Frontal cortex (tissue), 4 donors: ENCODE measurements at places on chromosomes 5 and 9.

DNA sequence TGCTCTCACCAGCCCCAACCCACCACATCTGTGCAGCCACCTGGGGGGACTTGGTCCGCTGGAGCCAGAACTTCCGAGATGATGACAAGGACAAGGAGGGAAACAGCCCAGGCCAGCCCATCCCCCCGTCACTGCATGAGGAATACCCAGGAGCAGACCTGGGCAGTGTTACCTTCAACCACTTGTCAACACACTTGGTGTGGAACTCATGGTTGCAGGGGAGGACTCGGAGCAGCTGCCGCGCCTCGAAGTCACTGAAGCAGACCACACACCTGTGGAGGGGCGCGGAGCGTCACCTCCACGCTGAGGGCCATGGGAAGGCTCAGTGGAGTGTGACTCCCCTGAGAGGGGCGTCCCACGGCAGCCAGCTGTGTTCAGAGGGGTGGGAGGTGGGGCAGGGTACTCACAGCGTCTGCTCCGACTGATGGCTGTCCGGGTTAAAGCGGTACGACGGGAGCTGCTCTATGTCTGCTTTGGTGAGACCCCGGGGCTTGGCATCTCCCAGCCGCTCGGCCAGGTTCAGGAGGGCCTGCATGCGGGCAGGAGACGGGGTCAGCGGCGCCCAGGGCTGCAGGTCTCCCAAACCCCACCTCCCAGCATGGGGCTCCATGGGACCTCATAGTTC, 8.0 kb downstream of the RNF44 start:
- no peak for DNase-seq

DNA sequence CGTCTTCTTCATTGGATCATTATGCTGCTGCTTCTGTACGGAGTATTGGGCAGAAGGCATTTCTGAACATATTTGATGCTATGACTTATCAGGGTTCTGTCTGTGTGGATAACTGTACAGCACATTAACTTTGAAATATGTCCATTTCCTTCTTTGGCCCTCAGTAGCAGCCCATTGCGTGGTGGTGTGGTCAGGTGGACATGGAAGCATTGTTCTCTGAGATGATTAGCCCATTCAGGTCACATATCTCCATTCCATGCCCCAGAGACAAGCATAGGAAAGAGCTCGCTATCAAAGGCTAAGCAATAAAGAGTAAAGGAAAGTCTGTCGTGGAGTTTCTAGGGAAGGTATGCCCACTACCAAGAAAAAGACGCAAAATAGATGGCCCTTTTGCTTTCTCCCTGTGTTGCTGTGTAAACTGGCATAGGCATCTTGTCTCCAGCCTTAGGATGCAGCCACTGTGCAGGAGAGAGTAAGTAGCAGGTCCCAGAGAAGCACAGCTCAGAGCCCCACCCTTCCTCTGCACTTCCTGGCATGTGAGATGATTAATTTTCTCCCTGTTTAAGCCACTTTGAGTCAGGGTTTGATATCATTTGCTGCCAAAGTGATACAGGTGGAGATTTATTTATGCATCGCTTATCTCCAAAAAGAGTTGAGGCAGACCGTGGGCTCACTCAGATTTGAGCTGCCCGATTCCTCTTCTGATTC, 221.9 kb downstream of the PDZD2 start:
- DNase-seq: no peak

DNA sequence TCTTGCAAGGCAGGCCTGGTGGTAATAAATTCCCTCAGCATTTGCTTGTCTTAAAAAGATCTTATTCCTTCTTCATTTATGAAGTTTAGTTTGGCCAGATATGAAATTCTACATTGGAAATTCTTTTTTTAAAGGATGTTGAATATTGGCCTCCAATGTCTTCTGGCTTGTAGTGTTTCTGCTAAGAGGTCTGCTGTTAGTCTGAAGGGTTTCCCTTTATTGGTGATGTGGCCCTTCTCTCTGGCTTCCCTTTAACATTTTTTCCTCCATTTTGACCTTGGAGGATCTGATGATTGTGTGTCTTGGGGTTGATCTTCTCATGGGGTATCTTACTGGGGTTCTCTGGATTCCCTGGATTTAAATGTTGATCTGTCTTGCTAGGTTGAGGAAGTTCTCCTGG, 33.5 kb upstream of the PRR16 start:
- DNase-seq: no peak

- no peak for DNase-seq
Measured at GRCh38 chr5:67194166-67194565, 2.4 kb downstream of the CD180 start.

DNA sequence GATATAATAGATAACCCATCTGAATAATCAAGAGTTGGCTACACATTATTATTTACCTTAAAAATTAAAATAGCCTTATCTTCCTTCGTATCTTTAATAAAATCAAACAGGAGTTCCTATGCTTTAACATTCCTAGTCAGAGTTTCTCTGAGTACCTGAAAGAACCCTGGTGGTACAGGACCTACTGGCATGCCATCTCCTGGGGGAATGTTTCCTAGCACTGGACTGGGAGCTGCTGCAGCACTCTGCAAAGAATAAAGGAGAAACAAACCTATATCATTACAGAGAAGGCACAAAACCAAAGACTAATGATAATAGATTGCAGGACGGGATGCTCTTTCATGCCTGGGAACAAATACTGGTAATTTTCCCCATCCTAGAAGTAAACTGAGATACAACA, 119.5 kb upstream of the ACOT12 start:
- DNase-seq: no peak

- DNase-seq: no peak
Measured at GRCh38 chr5:141889282-141889871, 11.2 kb upstream of the PCDH1 start.

DNA sequence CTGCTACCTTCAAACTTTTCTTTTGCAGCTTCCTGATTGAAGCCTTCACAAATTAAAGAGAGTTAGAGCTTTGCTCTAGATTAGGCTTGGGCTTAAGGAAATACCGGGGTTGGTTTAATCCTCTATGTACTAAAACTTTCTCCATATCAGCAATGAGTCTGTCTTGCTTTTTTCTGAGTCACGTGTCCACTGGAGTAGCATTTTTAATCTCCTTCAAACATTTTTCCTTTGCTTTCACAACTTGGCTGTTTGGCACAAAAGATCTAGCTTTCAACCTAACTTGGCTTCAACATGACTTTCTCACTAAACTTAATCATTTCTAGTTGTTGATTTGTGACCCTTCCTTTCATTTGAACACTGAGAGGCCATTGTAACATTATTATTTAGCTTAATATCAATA, 261.6 kb downstream of the PLK2 start:
- DNase-seq: no peak

DNA sequence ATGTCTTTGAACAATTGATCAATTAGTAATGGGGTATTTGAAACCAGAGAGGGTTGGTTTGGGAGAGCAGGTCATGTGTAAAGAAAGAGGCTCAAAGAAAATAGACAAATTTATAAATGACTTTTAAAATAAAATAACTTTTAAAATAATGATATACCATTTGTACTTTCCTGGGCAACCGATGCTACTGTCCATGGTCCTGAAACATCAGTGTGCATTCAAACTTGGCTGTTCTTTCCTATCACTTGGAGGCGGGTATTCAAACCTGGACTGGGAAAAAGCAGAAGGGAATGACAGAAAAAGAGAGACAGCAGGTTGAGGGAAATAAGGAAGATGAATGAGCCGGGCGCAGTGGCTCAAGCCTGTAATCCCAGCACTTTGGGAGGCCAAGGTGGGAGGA, 1446.4 kb upstream of the WWC1 start:
- no peak for DNase-seq

- no peak for DNase-seq
Measured at GRCh38 chr5:128881502-128882018, 83.7 kb upstream of the SLC27A6 start.

GRCh38 chr9:127569886-127570401, 42.1 kb upstream of the STXBP1 start:
- DNase-seq: no peak

GRCh38 chr5:168364750-168365550, 73.5 kb downstream of the WWC1 start:
- no peak for DNase-seq

GRCh38 chr5:15285901-15286583, 213.9 kb upstream of the FBXL7 start:
- no peak for DNase-seq

DNA sequence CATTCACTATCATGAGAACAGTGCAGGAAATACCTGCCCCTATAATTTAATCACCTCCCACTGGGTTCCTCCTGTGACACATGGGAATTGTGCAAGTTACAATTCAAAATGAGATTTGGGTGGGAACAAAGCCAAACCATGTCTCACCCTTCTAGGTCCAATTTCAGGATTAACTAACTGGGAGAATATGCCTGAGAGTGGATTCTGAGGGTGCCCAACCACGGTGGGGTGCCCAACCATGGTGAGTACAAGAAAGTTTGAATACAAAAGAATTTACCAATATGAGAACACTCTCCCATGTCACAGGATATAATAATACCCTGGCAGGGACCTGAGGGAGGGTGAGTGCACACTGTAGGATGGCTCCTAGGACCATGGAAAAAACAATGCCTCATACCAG, 17.2 kb upstream of the GDA start:
- no peak for DNase-seq

DNA sequence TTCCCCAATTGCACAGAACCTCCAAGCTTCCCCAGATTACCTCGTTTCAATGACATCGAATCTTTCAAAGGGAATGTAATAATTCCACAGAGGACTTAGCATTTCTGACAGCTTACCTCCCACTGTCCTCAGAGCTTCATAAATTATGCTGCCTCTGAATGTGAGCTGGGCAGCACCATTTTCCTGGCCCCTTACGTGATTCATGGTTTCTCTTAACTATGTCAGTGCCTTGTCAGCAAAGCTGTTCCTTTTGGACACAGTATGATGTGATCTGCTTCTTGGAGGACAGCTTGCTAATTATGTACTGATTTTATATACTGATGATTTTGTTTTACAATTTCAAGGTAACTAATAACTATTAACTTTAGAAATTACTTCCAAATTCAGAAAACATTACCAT, 27.7 kb upstream of the SSBP2 start:
- no peak for DNase-seq

- DNase-seq: no peak
Measured at GRCh38 chr9:101376111-101376848, 8.5 kb downstream of the BAAT start.

DNA sequence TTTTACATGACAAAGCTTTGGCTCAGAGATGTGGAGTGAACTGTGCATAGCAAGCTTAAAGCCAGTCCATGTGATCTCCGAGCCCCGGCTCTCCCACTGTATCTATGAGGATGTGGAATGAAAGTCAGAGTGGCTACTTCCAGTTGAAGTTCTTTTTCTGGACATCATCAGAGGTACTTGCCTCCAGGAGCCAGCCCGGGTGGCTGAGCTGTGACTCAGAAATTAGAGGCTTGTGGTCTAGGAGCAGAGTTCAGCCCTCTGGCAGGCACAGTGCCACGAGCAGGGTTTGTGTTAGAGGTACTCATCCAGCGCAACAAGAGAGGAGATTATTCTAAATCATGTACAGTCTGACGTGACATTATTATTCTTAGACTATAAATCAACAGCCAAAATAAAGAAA, 322.5 kb downstream of the CDK5RAP2 start:
- DNase-seq: no peak

GRCh38 chr5:158013939-158014338, 155.0 kb upstream of the CLINT1 start:
- DNase-seq: no peak

GRCh38 chr9:85892401-85892800, 48.5 kb upstream of the NAA35 start:
- DNase-seq: no peak

DNA sequence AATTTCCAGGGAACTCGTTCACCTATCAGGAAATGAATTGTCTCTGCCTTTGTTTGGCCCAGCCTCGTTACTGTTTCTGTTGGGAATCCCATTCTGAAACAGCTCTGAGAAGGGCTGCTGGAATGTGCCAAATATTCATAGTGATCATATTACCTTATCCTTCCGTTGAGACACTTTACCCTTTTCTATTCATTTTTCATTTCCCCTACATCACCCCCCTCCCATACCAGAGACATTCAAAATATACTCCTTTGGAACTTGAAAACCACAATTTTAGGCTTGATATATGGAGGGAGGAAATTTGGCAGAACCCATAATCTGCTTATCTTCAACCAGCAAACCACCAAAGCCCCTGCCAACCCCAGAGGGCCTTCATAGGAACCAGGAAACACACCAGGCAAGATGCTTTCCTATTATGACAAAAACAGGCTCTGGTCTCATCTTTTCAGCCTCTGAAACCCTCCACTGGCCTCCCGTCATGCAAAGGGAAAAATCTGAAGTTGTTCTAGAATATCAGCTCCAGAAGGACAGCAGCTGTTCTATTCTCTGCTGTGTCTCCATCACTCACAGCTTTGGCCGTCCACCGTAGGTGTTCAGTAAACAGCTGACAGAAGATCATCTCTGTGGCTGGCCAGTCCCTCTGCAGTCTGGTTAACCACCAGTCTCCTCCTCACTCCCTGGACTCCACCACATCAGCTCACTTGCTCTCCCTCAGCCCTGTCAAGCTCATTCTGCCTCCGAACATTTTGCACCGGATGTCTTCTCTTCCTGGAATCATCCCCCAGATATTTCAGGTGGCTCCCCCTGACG, 217.2 kb upstream of the WWC1 start:
- DNase-seq: no peak

GRCh38 chr5:126253406-126253805, 169.8 kb upstream of the GRAMD2B start:
- no peak for DNase-seq

GRCh38 chr5:173329491-173330337, 1.5 kb upstream of the STC2 start:
- no peak for DNase-seq

DNA sequence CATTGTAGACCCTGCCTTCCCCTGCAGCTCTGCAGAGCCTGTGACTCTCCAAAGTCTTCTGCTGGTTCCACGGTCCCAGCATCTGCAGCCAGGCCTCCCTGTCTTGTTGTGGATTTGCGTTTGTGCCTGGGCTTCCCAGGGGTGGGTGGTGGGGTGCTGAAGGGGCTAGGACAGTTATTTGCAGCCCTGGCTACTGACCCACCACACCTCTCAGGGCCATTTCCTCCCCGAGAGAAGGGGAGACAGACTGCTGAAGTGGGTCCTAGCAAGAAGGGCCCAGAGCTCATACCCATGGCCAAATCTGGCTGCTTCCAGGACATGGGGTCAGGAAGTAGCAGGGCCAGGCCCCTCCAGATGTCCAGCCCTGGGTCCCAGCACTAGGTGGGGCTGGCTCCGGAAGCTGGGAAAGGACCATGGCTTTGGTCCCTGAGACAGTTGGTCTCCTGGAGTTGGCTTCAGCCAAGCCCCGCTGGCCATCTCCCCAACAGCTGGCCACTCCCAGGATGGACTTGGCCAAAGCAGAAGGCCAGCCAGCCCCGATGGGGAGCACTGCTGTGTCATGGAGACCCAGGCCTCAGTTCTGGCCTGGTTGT, 26.3 kb downstream of the GSN start:
- no peak for DNase-seq

DNA sequence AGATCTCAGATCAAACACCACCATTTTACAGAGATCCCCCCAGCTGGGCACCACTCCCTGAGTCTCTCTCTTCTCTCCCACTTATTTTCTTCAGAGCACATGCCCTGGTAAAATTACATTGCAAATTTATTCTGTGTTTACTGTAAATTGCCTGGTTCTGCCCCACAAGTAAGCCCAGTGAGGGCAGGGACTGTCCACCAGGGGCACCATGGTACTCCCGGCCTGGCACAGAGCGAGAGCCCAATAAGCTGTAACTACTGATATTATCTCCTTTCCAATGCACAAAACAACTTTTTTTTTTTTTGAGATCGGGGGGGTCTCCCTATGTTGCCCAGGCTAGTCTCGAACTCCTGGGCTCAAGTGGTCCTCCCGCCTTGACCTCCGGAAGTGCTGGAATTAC, 123.0 kb downstream of the PAX5 start:
- no peak for DNase-seq

GRCh38 chr5:178196281-178196812, 8.0 kb upstream of the HNRNPAB start:
- DNase-seq: no peak
